ENCODE measurements at places on chromosomes 7 and 10.

DNA sequence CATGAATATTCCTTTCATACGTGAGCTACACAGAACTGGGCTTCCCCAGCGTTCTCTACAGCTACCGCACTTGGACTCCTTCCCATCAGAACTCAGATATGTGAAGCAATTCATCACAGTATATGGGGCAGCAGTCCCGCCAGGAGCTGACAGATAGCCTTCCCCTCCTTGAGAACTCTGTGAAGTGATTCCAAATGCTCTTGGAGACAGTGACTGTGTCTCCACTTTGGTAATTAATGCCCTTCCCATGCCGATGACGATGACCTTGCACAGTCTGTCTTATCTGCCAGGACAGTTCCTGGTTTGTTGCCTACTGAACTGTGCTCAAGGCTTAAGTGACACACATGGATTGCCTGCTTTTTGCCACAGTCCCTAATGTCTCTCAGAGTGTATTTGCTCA, 75.0 kb upstream of the AFAP1L2 start:
- no peak for DNase-seq

- no peak for DNase-seq
Measured at GRCh38 chr7:38187794-38188440, 9.9 kb downstream of the STARD3NL start.

GRCh38 chr10:121556918-121557573, 41.2 kb downstream of the FGFR2 start:
- no peak for DNase-seq

- no peak for DNase-seq
Measured at GRCh38 chr7:2000153-2000687, 232.5 kb downstream of the MAD1L1 start.

- DNase-seq = no peak
Measured at GRCh38 chr7:152860310-152860709, 100.8 kb downstream of the ACTR3B start.

GRCh38 chr10:4851846-4852245, 25.8 kb downstream of the AKR1E2 start:
- no peak for DNase-seq

DNA sequence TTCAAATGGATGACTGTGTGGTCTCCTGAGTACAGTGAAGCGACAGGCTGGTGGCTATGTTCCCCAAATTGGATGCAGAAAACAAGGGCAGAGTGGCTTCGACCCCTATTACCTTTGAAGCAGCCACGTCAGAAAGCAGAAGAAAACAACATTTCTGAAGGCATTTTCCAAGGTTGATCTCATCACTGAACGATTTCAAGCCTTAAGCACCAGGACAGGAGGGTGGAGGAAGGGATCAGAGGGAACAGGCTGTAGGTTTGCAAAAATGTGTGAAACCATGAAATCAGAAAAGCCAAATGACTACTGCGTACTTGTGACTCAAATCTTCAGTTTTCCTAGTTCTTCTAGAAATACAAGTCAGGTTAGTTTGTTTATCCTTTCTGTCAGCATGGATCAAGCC, 181.0 kb upstream of the TMEM106B start:
- no peak for DNase-seq
